ENCODE measurements at places on chromosomes 11 and 22.

- no peak for DNase-seq
These were observed 3.9 kb upstream of the OR4C6 start for GRCh38 chr11:55658031-55658573.

GRCh38 chr22:19525666-19526065 is 1.5 kb upstream of the CLDN5 start:
- DNase-seq = no peak

DNA sequence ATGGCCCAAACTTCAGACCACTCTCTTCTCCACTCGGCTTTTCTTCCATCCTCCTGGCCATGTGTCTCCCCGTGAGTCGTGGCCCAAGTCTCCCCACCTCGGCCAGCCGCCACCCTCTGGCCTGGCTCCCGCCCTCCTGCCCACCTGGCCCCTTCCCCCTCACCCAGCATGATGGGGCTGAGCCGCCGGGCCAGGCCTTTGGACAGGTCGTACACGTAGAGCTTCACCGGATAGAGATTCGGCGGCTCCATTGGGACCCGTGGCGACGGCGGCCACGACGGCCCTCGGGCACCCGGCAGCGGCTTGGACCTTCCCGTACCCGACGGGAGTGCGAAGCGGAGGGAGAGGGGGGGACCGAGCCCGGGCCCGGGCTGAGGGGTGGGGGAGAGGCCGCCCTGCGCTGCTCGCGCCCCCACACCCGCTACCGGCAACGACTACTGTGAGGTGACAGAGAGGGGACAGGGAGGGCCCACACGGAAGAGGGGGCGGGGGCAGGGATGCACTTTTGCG is at the start of gene DESI1:
Gene DESI1, minus strand, starts transcription at position 455 of the 510 bp plus-strand sequence. Its CDS starts 204 bp downstream, at position 251.
- no peak for DNase-seq

GRCh38 chr22:28815111-28815510 is 14.7 kb upstream of the XBP1 start:
- DNase-seq = no peak

- no peak for DNase-seq
These were observed 72.3 kb upstream of the GRIA4 start for GRCh38 chr11:105537531-105537930.

- DNase-seq = no peak
These were observed 36.2 kb upstream of the CSNK2A3 start for GRCh38 chr11:11389238-11389637.

- no peak for DNase-seq
These were observed 46.0 kb downstream of the MCM5 start for GRCh38 chr22:35445933-35446332.

DNA sequence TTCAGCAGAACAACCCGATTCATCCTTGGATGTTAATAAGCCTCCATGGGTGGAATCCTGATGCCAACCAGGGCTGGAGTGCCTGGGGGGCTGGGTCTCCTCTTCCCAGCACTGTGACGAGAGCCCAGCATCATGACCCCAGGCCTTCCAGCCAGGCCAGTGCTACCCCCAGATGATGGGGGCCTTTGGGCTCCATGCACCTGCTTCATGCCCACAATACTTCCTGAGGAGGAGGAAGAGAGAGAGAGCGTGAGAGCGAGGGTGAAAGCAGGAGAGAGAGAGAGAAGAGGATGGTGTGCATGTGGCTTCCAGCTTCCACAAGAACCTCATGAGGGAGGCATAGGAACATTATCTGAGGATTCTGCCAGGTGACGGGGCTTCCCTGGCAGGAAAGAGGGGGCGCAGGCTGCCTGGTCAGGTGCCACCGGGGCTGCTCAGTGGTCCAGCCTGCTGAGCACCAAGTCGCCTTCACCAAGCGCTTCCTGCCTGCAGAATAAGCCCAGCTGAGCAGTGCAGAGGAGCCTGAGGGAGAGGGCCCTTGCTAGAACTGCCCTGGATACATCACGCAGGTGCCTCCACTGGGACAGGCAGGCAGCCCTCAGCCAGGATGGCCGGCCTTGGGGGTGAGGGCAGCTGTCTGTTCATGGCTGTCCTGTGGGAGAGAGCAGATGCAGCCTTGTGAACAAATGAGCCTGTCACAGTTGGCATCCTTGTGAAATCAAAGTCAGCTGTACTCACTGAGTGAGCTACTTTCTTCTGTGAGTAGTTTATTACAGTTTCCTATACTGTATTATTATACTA is 243.3 kb upstream of the B3GAT1 start:
- no peak for DNase-seq

DNA sequence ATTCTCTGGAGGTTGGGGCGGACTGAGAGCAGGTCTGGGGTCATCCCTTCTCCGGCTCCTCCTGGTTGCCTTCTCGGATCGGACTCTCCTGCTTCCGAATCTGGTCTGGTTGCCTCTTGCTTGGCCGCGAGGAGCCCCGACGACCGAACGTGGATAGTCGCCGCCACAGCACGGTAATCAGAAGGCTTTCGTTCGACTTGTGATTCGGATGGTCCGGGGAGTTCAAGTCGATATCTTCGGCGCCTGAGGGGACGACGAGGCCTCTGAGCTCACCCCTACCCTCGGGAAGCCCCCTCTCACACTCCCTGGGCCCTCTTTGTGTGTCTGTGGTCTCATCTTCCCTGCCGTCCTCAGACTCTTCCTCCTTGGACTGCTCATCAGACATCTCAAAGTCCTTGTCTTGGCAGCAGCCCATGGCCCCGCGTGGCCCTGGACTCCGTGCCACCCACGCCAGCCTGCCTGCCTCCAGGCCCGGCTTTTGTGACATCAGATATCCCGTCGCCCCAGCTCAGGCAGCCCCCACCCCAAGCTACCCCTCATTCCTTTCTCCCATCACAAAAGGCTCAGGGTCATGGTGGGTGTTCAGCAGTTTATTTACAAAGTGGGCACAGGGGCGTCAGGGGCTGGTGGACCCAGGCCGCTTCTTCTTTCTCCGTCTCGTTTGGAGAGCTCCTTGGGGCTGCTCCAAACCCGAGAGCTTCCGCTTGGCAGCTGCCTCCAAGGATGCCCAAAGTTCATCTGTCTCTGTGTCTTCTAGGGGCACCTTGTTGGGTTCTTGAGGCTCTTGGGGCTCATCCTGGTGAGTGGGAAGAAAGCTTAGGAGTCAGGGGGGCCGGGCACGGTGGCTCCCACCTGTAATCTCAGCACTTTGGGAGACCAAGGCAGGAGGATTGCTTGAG is at the start of gene TEX54:
Gene TEX54, minus strand, starts transcription at position 506 of the 899 bp plus-strand sequence.
- DNase-seq = no peak

Measured in NCI-H510A treated with DMSO at 0.1 percent for 48 hours (cell line).